ENCODE measurements at places on chromosomes 16 and 17.

DNA sequence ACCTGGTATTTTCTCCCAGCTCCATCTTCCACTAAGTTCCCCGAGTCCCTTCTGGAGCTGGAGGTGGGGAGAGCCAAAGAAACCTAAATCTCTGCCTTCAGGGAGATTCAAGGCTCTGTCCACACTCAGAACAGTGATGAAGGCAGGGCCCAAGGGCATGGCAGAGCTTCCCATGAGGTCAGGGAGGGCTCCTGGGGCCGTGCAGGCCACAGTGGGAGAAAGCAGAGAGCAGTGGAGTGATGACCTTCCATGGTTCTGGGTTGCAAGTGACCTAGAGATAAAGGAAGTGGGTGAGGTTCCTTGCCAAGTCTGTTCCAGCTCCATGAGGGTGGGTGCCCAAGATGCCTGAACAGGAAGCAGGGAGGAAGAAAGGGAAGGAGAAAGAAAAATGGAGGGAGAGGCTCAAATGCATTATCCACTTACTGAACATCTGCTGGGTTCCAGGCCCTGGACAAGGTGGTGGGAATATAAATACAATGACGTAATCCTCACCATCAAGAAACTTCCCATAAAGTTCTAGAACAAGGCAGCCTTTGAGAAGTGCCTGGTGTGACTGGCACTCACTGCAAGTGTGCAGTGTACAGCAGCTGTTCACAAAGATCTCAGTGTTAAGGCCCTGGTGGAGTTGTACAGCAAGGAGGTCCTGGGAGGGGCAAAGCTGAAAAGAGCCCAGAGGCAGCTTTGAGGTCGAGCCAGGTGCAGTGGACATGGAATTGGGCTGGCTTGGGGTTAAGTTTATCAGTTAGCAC lies 13.3 kb downstream of the TBKBP1 start:
- DNase-seq: no peak

- no peak for DNase-seq
Observed at GRCh38 chr17:58082341-58082869, 814 bp upstream of the DYNLL2 start.

- no peak for DNase-seq
Observed at GRCh38 chr16:48864055-48864454, 254.1 kb upstream of the N4BP1 start.

DNA sequence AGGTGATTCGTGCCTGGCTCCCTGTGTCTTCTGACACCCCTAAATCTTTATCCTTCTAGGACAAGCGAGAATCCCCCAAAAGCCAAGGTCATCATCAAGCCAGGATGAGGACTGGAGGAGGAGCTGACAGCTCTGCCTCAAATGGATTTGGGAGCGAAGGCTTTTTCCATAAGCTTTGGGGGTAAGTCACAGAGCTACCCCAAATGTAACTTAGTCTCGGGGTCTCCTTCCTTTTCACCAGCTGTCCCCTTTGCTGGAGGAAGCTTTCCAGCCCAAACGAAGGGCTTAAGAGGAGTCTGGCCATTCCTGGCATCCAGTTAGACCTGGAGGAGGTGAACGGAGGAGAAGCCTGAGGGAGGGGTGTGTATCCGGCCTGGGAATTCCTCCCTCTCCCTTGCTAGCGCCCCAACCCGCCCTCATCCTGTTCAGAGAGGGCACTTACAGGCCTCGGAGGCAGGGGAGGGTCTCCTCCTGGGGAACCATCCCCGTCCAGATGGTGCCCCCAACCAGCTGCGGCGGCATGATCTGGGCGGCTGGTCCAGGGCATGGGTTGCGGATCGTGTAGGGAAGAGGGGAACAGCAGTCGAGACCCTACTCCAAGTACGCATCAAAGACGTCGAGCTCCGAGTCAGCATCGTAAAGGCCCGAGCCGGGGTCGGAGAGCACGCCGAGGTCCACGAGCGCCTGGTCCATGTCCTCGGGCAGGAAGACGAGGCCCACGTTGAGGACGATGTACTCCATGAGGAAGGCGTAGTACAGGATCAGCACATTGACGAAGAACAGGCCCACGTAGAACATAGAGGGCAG lies 938 bp downstream of the DEXI start:
- DNase-seq: no peak

- no peak for DNase-seq
Observed at GRCh38 chr17:77697480-77698400, 260.8 kb upstream of the TNRC6C start.

DNA sequence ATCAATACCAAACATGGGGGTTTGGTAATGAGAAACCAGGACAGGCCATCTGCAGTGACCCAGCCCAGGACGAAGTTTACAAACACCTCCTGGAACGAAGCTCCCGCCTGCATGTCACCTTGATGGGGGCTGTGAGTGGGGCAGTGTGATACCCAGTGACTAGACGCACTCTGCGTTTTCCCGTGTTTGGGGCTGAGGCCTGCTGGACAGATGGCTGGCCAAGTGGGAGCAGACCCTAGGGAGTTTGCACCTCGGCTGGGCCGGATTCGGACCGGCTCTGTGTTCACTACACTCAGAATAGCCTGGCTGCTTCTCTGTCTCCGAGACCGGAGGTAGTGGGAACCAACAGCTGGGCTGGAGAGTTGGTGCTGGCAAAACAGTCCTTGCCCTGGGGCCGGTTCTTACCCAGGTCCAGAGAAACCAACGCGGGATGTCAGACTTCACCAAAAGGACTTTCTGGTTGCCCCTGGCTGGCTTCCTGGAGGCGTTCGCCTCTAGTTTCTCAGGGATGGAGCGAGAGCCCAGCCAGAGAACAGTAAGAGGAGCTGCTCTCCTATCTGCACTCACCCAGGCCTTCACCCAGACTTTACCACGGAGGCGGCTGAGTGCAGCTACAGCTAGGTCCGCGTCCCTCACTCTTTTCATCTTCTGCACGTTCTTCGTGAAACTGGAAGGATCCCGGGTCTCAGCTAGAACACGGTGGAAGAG lies 20.4 kb downstream of the CARHSP1 start:
- DNase-seq: no peak

DNA sequence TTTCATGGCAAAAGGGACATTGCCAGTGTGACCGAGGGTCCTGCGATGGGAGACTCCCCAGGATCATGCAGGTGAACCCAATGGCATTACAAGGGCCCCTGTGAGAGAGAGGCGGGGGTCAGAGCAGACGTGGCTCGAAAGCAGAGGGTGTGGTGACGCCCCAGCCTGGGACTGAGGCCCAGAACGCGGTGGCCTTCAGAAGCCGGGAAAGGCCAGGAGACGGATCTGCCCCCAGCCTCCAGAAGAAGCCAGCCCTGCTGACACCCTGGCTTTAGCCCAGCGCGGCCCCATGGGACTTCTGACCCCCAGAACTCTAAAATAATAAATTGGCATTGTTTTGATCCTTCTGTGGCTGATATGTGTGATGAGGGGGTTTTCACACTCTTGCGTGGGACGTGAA lies 17.4 kb upstream of the ENPP7 start:
- DNase-seq: no peak

GRCh38 chr16:21722771-21723455 lies 59.1 kb downstream of the OTOA start:
- no peak for DNase-seq

GRCh38 chr16:48271728-48272127 lies 24.4 kb upstream of the ABCC11 start:
- no peak for DNase-seq

GRCh38 chr16:85390511-85391174 lies 222.5 kb upstream of the GSE1 start:
- DNase-seq: no peak

GRCh38 chr16:2592786-2593185 lies 55.0 kb downstream of the PDPK1 start:
- DNase-seq: no peak

DNA sequence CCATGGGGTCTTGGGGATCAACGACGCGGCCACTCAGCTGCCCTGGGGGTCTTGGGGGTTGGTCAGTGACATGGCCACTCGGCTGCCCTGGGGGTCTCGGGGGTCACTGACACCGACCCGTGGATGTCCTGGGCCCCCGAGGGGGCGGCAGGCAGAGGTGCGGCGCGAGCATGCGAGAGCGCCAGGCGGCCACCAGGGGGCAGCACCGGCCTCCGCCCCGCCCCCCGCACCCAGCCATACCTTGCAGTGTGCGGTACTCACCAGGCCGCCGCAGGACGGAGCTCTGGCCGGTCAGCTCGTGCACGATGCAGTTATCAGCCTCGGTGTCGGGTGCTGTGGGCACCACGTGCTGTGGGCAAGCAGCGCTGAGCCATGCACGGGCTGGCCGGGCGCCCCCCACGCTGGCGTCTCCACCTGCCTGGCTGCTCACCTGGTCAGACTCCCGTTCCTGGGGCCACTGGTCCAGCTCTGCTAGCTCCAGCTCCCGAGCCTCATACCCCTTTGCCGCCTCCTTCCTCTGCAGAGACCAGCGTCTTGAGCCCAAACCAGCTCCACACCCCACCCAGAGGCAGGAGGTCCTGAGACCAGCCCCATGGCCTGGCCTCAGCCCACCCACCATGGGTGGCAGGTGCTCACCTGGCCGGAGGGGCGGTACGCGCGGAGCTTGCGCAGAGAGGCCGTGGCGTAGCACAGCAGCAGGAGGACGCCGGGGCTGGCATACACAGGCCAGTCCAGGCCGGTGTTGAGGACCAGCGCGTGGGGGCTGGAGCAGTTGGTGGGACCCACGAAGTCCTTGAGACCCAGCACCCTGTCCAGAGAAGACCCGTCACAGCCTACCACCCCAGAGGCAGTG lies 31.2 kb downstream of the CTU2 start:
- peak; percentile 77 for DNase-seq

DNA sequence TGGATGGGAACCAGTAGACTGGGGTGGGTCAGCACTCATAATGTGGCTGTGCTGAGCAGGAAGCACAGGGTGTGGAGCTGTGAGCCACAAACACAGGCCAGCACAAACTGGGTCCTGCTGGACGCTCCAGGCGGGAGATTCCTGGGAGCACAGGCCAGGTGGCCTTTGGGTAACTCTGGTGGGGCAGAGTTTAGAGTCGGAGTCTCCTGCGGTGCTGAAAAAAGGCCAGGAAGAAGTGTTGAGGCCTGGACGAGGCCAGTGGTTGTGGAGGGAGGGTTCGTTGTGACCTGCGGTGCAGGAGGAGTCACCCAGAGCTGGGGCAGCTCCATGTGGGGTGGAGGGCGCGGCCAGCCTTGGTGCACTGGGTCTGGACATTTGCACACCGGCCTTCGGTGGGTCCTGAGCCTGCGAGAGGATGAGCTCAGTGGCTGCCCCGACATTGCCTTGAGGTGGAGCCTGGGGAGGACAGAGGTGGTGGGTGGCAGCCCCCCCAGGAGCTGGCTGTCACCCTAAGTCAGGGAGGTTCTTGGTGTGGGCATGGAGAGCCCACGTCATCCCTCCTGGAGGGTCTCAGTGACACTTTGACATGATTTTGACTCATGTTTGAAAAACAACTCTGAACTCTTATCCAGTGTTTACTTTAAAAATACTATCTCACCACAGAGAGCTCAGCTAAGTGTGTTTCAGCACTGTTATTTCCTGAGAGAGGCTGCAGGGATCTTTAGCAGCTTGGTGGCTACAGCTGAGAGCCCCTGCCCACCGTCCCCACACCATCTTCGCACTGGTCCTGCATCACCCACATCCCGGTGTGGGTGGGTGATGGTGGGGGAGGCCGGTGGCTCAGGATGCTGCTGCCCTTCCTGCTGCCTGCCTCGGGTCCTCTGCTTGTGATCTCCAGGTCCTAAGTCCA lies 98.7 kb downstream of the NPIPB11 start:
- DNase-seq: no peak

DNA sequence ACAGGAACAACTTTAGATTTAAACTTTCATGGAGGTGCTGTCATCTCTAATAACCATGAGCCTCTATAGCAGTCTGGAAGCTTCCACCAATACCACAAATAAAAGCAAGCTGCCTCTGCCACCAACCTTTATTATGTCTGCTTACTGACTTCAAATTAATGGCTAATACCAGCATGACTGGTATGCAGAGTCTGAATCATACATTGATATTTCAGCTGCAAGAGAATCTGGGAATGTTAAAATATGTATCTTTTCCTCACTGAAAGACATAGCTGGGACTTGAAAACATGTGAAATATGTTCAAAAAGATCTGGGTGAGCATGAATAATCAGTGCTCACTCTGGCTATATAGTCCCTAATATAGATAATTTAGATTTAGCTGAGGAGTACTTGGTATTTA lies 488.6 kb downstream of the CDH8 start:
- no peak for DNase-seq

- DNase-seq: no peak
Observed at GRCh38 chr16:53446090-53446489, 11.8 kb downstream of the RBL2 start.

DNA sequence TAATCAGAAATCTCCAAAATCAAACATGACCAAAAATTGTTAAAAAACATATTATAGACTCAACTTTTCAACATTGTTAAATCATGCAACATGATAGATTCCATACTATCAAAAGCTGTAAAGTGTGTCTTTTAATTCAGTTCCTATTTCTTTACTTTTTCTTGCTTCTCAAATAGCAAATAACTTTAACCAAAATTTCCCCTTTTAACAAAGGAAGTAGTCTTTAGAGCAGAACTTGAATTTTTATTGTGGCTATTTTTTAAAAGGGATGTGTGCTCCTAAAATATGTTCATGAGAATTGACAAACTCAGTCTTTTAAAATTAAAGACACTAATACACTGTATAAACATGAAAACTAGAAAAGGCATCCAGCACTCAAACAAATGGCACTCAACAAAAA lies 49.1 kb downstream of the SPAG9 start:
- DNase-seq: no peak

GRCh38 chr17:77670173-77670572 lies 288.3 kb upstream of the TNRC6C start:
- DNase-seq: no peak

- DNase-seq: no peak
Observed at GRCh38 chr16:336269-336668, 16.3 kb downstream of the AXIN1 start.

GRCh38 chr16:86786338-86786737 lies 208.0 kb downstream of the FOXL1 start:
- no peak for DNase-seq

DNA sequence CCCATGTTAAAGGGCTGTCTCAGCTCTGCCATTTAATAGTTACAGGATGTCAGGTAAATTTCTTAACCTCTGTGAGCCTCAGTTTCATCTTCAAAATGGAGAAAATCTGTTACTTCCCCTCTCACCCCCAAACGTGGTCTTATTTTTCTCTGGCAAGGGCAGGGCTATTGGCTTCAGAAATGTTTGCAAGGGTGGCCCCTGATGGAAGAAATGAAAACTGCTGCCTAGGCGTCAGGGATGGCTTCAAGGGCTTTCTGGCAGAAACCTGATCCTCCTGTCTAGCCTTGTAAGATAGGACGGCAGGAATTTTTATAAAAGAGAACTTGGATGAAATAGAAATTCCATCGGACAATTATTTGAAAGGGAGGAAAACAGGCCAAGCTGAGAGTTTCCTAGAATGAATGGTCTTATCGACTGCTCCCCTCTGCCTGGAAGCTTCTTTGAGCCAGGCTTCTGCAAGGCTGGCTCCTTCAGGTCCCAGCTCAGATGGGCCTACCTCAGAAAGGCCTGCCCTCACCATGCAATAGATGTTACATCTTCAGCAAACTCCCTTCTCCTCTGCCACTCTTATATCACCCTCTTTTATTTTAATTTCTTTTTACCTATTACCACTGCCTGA lies 43.0 kb upstream of the TANGO6 start:
- peak; percentile 53 for DNase-seq

GRCh38 chr16:85954927-85955519 lies 56.1 kb downstream of the IRF8 start:
- no peak for DNase-seq

- no peak for DNase-seq
Observed at GRCh38 chr16:62194828-62195227, 158.6 kb upstream of the CDH8 start.

- no peak for DNase-seq
Observed at GRCh38 chr17:65947831-65948230, 244.1 kb downstream of the CEP112 start.

All from GM06990 (cell line).